ENCODE measurements at places on chromosomes 11 and 22.

- no peak for DNase-seq
Observed at GRCh38 chr22:34281738-34282137, 361.5 kb upstream of the LARGE1 start.

DNA sequence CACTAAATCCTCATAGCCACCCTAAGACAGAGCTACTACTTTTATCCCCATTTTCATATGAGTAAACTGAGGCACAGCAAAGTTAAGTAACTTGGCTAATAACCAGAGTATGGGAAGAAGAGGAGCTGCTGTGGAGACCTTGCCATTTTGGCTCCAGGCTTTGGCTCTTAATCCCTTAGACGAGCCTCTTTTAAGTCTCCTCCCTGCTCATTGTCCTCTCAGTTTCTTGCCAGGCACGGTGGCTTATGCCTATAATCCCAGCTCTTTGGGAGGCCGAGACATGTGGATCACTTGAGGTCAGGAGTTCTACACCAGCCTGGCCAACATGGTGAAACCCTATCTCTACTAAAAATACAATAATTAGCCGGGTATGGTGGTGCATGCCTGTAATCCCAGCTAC is 78.6 kb downstream of the PRR5L start:
- no peak for DNase-seq

GRCh38 chr11:131499199-131499598 is 128.8 kb downstream of the NTM start:
- peak; percentile 3 for DNase-seq

DNA sequence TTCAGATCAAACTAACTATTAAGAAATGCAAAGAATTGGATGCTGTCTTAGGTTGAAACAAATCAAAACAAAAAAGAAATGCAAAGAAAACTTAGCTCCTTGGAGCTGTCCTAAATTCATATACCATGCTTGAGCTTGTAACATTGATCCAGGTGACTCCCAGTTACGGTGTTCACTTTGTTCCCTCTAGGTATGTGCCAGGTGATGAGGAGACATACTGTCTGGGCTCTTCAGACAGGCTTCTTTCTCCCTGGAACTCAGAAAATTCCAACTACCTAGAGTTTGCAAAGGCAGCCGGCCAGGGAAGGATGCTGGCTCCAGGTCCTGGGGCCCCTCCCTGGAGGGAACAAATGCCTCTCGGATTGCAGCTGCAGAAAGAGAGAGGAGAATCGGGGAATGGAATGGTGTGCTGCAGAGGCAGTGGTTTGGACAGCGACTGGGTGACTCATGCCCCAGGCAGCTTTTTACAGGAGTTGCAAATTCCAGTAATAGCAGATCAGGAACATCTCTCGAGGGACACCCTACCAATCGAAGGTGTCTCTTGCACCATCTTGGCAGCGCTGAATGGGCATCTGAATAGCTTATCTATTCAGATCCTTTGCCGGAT is 12.3 kb upstream of the ASPHD2 start:
- no peak for DNase-seq

- no peak for DNase-seq
Observed at GRCh38 chr11:103596315-103596714, 440.1 kb upstream of the DDI1 start.

- peak; percentile 75 for DNase-seq
Observed at GRCh38 chr11:67464411-67465188, 4.5 kb downstream of the TMEM134 start.

DNA sequence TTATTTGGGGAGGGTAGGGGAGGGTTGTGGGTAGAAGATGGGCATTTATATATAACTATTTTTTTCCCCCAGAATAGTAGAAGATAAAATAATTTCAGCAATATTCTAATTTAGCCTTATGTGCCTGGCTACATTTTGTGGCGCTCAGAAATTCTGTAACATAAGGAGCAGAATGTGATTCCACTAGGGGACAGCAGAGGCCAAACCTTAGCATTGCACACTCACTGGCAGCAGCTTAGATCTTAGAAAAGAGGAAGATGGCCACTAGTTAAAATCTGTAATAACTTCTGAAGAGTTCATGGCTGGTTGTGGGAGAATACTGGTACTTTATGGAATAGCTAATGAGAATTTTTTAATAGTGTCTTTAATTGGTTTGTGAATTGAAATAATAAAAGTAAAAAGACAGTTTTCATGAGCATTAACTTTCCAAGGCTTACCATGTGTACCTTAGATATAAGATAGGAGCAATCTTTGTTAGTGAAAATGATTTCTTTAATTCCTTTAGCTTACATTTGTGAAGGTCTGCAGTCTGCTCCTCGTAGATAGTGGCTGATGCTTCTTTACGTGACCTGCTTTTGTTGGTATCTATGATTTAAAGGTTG is 33.1 kb downstream of the DDX10 start:
- peak; percentile 64 for DNase-seq

DNA sequence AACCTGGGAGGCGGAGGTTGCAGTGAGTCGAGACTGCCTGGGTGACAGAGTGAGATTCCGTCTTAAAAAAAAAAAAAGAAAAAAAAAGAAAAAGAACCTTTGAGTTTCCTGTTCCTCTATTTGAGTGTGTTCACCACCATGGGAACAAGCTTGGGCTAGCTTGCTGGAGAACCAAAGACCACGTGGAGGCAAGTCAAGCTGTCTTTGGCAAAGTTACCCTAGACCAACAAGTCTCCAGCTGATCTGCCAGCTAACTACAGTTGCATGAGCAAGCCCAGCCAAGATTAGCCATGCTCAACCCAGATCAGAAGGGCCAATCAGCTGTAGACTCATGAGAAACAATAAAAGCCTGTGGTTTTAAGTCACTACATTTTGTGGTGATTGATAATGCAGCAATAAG is 29.7 kb downstream of the SLN start:
- no peak for DNase-seq

DNA sequence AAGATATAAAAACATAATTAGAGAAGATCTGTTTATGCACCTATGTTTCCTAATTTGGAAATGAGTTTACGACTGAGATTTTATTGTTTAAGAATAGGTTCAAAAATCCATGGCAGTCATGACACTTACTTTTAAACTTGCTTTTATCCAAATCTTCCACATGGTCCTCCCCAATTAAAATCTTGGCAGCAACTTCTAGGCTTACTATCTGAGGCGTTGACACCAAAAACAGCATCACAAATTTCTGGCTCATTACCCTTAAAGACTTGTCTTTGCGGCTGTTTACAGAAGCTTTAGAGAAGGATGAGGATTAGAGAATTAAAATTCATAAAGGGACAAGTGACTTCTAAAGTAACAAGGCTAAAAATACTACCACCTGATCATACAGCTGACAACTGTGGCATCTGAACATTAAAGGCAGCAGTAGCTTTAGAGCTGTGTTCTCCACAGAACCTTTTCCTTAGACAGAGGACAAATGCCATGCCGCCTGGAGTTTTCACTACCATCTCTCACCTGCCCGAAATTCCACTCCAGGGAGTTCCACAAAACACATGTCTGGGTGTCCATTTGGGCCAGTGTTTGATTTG is 6.4 kb downstream of the E2F8 start:
- no peak for DNase-seq

GRCh38 chr11:69587454-69588090 is 53.4 kb upstream of the CCND1 start:
- no peak for DNase-seq

- DNase-seq: peak; percentile 35
Observed at GRCh38 chr11:10878408-10879214, 20.8 kb upstream of the ZBED5 start.

DNA sequence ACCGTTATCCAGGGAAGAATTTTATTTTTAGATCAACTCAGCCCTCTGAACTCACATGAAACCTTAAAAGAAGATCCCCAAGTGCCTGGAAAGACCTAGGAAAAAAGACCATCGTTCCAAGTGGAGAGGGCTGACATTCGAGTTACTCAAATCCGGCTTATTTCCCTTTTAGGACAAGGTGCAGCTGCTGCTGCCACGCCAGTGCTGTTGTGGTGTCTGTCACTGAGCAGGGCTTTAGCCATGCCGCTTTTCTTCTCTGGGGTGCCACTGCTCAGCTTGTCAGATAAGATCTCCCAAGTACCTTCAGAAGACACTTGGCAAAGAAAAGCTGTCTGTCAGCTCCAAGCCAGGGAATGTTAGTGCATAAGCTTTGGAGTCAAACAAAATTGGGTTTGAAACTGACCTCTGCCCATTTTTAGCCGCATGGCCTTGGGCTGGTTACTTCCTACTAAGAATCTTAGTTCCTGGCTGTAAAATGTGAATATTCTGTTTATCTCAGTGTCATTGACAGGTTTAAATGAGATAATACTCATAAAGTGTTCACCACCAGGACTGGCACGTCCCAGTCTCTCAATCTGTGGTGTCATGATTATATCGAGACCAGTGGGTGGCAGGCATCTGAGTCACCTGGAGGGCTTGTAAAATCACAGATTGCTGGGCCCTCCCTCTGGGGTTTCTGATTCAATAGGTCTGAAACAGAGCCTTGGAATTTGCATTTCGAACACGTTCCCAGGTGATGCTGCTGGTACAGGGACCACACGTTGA is 117.5 kb downstream of the PKNOX2 start:
- no peak for DNase-seq

DNA sequence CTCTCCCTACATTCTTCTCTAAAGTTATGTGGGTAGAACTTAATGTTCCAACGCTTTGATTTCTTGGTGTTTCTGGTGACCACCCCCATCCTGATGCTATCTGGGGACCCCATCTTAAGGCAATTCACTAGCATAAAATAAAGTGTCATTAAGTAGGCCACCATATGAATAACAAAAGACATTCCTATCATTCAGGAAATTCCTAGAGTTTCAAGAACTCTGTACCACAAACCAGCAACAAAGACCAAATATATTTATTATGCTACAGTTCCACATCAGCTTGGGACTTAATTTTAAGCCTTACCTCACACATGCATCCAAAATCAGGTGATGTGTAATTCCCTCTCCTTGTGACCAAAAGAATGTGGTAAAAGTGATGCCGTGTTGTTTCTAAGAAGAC is 254.6 kb upstream of the LRRC4C start:
- no peak for DNase-seq

- DNase-seq: no peak
Observed at GRCh38 chr11:61334434-61335354, 1.7 kb downstream of the TKFC start.

DNA sequence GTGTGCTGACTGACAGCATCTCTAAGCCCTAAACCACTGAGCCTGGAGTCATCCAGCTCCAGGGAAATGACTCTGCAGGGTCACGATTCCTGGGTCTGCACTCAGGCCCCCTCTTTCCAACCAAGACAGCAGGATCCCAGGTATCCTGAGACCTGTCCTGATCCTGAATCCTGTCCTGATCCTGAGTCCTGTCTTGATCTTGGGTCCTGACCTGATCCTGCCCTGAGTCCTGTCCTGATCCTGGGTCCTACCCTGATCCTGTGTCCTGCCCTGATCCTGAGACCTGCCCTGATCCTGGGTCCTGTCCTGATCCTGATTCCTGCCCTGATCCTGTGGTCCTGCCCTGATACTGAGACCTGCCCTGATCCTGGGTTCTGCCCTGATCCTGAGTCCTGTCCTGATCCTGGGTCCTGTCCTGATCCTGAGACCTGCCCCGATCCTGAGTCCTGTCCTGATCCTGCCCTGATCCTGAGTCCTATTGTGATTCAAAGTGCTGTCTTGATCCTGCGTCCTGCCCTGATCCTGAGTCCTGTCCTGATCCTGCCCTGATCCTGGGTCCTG is 1.4 kb upstream of the KRTAP5-6 start:
- DNase-seq: no peak

- DNase-seq: peak; percentile 0
Observed at GRCh38 chr11:7278314-7278917, 26.7 kb downstream of the SYT9 start.

GRCh38 chr11:47943721-47944586 is 36.4 kb upstream of the PTPRJ start:
- DNase-seq: no peak

DNA sequence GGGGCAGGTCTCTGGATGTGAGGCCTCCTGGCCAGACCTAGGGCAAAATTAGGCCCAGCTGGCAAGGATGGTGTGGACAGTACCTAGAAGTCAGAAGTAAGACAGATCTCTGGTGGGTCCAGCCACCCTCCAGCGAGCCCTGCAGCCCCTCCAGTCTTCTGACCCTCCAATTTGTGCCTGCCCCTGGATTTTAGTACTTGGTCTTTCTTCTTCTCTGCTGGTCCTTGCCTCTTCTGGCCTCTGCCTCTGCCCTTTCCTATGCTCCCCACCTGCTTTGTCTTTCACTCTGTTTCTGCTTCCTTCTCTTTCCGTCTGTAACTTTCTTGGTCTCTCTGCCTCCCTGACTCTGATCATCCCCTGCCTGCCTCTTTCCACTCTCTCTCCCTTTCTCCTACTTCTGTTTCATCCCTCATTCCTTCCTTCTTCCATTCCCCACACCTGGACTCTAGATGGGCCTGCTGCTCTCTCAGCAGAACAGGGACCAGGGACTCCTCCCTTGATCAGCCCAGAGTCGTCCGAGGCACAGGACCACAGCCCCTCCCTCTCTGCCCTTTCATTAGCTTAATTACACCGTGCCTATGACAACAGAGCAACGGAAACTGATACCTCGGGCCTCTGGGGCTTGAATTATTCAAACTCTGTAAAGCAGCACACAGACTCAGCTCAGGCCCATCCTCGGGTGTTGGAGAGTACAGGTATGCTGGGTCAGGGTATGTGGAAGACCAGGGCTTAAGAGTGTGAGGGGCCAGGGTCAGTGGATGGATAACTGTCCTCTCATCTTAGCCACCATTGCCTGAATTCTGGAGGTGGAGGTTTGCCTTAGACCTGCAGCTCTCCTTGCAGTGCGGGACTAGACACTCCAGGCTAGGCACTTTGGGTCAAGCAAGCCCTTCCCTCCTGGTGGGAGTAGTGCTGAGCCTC is at the start of gene CHRNA10:
Gene CHRNA10 (minus strand): TSS at position 51 of the 921 bp plus-strand sequence. CDS start 72 bp downstream, outside the sequence.
- DNase-seq: no peak

DNA sequence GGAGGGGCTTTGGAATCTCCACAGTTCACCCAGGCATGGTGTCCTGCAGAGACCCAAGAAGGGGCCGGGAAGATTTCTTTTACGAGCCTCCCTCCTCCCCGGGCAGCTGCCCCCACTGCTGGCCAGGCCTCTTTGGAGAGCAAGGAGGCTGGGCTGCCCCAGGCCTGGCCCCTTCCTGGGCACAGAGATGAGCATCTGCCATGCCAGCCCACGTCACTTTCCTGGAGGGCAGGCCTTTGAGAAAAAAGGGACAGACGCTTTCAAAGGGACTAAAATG is 60.5 kb upstream of the FGF3 start:
- no peak for DNase-seq

- DNase-seq: no peak
Observed at GRCh38 chr11:71332046-71332445, 79.7 kb upstream of the SHANK2 start.

DNA sequence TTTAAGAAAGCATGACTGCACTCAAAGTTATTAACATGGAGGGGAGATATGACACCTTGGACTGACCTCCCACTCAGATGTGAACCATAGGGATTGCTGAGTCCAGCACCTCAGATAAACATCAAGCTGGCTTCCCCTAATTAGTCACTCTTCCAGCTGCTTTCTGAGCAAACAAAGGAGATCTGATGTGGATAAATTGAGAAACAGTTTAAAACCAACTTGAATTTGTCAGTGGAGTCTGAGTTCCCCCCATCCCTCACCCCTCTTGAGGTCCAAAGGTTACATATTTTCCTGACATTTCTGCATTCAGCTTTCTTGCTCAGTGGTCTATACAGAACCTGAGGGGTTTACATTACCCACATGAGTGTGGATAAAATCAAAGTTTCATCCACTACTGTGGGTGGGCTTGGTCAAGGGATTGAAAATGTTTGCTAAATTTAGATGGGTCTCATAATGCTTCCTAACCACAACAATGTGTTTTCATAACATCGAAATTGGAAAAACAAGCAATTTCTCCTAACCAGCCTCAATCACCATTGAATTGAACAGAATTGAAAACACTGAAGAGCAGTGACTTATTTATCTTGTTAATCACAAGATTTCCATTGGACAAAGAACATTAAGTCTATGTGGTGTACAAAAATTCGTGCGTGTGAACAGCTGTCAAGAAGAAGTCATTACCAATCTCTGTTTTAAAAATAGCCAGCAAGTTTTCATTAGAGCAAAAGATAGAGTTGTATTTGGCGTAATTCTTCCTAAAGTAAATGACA is 292.3 kb downstream of the METTL15 start:
- DNase-seq: no peak

All from NCI-H460 (cell line).